ENCODE measurements at places on chromosomes 4 and X. TPM values are rescaled to one million over a fixed set of nuclear protein-coding genes. Genes with fewer than 3 reads are reported as not detected.

The PNMA5 gene
- 0.27 TPM for total RNA-seq

The RTL3 gene
- not detected for total RNA-seq

The SSX2B gene
- total RNA-seq: not detected

The CFP gene
- 0.91 TPM for total RNA-seq

DNA sequence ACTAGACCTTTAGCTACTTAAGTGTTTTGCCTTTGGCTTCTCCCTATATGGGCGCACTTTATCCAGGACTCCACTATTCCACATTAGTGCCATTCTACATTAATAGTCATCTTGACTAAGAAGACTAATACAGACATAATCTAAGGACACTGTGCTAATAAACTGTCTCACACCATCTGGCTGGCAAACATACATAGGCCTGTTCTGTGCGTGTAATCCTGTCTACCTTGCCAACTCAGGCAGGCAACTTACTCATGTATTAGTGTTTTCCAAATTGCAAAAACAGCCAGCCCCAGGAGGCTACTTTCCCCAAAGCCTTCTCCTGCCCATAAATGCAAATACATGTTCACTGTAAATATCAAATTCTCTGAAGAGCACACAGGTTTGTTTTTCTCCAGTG, 587.3 kb downstream of the TMA16 start:
- DNase-seq: no peak

- DNase-seq: no peak
Measured at GRCh38 chr4:153204728-153205648, 745 bp downstream of the TRIM2 start.

GRCh38 chrX:148813422-148813821, 313.0 kb downstream of the AFF2 start:
- DNase-seq: no peak

GRCh38 chrX:131812847-131813825, 210.0 kb upstream of the STK26 start:
- DNase-seq: peak; percentile 46

DNA sequence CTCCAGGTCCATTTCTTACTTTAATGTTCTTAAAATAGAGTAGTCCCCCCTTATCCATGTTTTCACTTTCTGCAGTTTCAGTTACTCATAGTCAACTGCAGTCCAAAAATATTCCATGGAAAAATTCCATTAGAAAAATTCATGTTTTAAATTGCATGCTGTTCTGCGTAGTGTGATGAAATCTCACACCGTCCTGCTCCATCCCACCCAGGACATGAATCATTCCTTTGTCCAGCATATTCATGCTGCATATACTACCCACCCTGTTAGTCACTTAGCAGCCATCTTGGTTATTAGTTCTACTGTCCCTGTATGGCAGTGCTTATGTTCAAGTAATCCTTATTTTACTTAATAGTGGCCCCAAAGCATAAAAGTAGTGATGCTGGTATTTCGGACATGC, 5.4 kb upstream of the PDLIM5 start:
- DNase-seq: no peak

DNA sequence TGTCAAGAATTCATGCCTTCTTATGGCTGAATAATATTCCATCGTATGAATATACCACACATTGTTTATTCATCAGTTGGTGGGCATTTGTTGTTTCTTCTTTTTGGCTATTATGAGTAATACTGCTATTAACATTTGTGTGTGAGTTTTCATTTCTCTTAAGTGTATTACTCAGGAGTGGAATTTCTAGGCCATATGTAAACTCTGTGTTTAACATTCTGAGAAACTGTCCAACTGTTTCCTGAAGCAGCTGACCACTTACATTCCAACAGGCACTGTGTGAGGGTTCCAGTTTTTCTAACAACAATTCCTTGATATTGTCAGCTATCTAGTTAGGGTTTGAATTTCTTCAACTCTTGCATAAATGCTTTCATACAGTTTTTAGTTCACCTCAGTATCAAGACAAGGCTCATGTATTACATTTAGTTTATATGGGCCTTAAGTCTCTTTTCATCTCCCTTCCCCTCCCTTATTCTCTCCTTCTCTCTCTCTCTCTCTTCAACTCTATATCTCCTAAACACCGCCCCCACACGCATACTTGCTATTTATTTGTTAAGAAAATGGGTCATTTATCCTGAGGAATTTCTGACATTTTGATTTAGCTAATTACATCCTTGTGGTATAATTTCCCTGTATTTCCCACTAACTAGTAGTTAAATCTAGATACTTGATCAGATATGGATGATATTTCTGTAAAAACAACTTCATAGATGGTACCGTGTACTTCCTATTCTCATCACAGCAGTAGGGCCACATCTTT, 77.4 kb downstream of the WDR19 start:
- DNase-seq: no peak
